ENCODE measurements at places on chromosomes 13 and 19.
A peak's percentile ranks its signal among the peaks of the same experiment; 100 is the strongest.

DNA sequence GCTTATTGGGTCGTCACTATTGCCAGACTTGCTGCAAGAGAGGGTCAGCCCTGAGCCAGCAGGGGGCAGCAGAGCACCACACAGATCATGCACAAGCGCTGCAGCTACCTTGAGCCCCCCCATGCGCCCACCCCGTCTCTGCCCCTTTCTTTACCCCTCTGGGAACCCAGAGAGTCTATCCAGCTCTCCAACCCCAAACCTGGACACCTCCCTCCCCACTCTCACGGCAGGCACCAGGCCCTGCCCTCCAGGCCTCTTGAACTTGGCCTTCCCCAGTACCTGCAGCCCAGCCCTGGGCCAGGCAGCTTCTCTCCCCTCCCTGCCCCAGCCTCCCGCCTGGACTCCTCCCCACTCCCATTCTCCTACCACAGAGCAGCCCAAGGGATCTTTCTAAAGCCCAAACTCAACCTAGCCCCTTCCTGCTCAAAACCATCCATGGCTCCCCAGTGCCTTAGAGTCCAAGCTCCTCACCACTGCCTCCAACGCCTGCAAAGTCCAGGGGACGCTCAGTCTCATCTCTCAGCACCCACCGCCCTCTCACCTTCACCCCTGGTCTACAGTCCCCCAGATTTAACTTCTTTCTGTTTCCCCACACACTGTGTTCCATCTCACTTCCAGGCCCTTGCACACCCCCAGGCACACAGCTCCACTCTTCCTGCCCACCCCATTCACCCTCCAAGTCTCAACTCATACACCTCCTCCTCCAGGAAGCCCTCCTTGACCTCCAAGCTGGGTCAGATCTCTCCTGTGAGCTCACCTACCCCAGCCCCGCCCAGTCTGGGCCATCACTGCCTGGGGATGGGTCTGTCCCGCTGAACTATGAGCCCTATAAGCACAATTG lies 9.4 kb upstream of the CEACAM16 start:
- DNase-seq, result peak; percentile 31

- no peak for DNase-seq
Observed at GRCh38 chr19:53606031-53606430, 25.8 kb upstream of the DPRX start.

DNA sequence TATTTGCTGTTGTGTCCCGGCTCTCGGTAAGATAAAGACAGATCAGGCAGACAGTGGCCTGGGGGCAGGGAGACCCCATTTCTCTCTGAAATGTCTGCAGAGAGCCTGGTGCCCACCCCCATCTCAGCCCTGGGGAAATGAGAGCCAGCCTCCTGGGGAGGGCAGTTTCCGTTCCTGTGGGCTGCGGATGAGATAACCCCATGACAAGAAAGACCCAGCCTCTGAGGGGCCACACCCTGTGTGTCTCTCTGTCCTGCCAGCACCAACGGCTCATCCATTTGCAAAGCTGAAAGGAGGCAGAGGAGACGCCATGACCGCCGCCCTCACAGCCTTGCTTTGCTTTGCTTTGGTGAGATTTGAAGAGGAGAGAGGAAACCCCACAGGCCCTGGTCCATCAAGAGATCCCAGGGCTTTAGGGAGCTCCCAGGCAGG lies 28.1 kb upstream of the KIR3DL3 start:
- DNase-seq, result no peak

- DNase-seq, result no peak
Observed at GRCh38 chr13:56189439-56189838, 951.3 kb upstream of the PRR20A start.

- DNase-seq, result peak; percentile 51
Observed at GRCh38 chr19:17784201-17785008, 10.5 kb upstream of the B3GNT3 start.

DNA sequence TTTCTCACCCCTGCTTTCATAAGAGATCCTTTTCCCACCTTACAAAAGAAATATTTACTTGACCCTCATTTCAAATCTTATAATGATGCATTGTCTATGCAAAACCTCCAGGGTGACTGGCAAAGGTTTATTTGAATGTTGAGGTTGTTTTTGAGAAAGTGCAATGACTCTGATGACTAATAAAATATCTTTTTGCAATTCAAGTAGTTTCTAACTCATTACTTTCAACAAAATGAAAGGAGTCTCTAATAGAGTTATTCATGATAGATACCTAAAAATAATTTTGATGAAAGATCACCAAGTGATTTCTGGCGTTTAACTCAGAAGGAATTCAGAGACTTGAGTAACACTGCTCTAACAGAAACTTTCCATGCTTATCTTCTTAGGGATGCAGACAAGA lies 144.2 kb downstream of the FOXO1 start:
- no peak for DNase-seq

- DNase-seq, result no peak
Observed at GRCh38 chr13:34040863-34041262, 222.9 kb downstream of the RFC3 start.

GRCh38 chr13:113811081-113811928 lies 52.3 kb downstream of the TMEM255B start:
- DNase-seq, result no peak

- DNase-seq, result peak; percentile 46
Observed at GRCh38 chr19:19531951-19532805, 3.5 kb downstream of the YJEFN3 start.

DNA sequence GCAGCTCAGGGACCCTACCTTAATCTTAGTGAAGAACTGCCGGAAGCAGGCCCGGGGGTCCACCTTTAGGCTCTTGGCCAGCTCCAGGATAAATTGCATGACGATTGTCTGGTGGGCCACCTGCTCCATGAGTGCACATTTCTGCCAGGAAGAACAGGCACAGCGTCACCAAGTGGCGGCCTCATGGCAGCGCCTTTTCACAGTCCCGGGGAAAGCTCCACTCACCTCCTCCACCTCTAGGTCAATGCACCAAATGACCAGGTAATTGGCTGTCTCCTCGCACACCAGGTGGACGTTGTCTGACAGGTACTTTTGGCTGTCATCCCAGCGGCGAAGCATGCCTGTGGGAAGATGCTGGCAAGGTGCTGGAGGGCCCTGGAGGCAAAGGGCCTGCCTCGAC lies 8.3 kb downstream of the CDC37 start:
- no peak for DNase-seq

GRCh38 chr13:80048030-80048429 lies 292.9 kb downstream of the SPRY2 start:
- DNase-seq, result no peak

GRCh38 chr13:112132619-112133018 lies 65.7 kb downstream of the SOX1 start:
- no peak for DNase-seq

GRCh38 chr19:30256496-30256850 lies 115.7 kb upstream of the ZNF536 start:
- DNase-seq, result no peak

DNA sequence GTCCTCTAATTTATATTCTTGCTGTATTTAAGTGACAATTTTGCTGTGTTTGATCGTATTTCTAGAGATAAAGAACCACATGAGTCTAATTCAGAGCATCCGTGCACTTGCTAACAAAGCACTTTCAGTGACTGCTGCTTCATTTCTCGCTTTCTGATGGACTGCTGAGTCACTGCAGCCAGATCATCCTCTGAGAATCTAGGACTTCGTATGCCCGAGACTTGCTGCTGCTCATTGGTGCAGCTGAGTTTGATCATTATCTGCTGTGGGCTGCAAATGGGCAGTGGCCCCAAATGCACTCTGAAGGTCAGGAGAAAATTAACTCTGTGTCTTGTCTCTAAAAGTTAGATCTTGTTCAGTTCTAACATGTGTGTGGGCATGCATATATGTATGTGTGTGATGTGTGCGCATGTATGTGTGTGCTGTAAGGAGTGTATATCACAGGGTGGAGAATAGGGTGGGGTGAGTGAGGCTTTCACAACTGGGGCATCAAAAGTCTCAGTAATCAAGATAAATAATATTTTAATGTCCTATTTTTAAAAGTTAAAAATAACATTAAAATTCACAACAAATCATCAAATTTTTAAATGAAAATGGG lies 342.6 kb downstream of the MTUS2 start:
- peak; percentile 5 for DNase-seq

DNA sequence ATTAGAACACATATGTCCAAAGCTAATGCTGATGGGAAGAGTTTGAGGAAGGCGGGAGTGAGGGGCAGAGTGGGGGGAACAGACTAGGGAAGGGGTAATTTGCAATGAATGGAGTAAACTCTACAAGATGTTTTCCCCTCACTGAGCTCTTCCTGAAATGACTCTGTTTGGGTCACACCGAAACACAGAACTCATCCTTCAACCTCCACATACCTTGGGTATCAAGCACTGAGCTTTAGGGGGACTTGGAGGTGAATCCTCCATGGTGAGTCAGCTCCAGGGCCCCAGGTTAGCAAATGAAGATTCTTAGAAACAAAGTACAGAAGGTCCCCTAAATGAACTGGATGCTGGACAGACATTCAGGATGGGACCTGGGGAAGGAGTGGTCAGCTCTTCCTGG lies 1.3 kb upstream of the SIGLEC10 start:
- DNase-seq, result no peak

DNA sequence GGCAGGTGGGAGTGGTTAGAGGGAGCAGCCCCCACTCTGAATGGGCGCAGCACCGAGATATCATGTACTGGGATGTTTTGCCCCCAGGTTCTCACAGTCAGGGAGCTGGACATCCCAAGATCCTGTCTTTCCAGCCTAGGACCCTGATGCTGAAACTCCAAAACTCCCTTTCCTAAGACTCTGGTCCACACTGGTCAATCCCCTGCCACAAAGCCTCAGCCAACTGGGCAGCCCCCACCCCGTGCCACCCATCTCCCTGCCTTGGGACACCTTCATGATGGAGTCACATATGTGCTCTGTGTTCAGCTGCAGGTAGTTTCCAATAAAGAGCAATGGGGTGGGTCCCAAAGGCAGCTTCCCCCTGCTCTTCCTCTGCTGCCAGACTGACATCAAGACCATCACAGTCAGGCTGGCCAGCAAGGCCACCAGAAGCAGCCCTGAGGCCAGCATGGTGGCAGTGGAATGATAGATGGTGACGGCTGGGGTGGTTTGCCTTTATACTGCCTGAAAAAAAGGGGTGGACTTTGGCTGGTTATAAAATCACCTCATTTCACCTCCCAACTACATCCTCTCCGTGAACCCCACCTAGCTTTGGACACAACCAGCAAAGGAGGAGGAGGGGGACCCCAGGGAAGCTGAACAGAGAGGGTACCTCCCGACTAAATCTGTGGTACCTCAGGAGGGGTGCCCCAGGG lies 36.3 kb downstream of the CYP2B6 start:
- DNase-seq, result no peak

DNA sequence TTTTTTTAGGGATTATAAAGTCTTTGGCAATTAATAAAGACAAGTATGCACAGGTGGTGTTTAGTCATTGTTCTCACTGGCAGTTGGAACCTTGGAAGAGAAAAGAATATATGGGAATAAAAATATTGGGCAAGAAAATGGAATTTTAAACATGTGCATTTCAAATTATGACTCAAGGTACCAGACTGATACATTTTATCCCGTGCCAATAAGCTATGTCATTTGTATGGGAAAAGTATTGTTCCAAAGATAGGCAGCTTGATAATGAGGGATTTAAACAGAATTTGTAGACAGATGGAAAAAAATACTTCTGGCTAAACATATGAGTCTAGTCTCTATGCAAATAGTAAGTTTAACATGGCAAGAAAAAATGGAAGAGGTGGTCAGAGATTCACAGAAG lies 169.5 kb upstream of the UFM1 start:
- no peak for DNase-seq

DNA sequence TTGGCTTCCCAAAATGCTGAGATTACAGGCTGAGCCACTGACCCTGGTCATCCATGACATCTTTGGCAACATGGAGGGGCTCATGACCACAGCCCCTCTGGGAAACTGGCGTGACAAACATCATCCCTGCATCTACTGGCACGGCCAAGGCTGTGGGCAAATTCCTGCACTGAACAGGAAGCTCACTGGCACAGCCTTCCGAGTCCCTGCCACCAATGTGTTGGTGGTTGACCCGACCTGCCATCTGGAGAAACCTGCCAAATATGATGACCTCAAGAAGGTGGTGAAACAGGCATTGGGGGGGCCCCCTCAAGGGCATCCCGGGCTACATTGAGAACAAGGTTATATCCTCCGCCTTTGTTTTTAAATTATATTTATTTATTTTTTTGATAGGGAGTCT lies 8.9 kb upstream of the ACP5 start:
- DNase-seq, result no peak

DNA sequence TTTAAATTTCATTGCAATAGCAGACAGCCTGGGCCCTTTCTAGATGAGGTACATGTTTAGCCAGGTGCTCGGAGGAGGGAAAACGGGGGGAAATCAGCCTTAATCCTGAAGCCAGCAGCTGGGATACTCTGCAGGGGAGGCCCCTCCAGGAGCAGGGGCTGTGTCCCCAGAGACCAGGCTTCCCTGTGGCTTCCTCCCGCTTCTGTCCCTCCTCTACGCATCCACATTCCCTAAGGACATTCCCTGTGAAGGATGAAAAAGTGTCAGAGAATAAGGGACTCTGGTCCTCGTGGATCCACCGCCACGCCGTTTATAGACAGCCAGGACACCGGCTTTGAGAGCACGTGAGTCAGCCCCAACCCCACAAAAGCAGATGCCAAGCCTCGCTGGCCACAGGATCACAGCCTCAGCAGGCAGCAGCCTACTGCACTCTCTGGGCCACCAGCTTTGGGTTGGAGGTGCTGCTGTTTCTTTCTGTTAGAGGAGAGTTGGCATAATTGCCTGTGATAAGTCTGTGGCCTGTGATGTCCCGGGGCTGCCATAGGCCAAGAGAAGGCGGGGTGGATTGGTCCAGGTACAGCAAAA lies 36.7 kb upstream of the RANBP3 start:
- DNase-seq, result no peak

DNA sequence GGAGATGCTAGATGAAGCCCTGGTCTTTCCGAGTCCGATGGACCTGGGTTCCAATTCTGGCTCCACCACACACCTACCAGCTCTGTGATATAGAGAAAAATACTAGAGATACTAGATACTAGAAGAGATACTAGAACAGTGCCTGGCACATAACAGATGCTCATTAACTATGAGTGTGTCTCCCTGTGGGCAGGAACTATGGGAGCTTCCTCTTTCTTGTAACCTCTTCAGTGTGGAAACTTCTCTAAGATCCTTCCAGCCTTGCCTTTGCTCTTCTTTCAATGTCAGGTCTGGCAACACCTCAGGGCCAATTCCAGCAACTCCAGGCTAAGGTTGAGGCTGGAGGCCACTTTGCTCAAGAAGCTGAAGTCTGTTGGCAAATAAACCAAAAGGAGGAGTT lies 143.9 kb downstream of the KATNAL1 start:
- DNase-seq, result no peak

GRCh38 chr13:78193846-78194245 lies 275.2 kb upstream of the EDNRB start:
- no peak for DNase-seq

DNA sequence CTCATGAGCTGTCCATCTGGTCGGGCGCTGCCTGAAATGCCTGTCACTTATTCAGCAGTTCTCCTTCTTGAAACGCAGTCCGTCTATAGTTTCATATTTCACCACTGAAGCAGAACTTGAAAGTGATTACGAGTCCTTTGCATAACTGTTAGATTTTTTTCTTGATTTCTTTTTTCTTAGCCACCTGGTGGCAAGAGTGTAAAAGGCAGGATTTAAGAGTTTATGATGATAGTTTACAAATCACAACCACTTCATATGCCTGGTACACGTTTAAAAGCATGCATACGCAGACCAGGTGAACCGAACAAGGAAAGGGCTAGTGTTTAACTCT lies 45.8 kb downstream of the GGACT start:
- DNase-seq, result no peak

- DNase-seq, result no peak
Observed at GRCh38 chr13:42064259-42064658, 15.8 kb downstream of the DGKH start.

All from globus pallidus (tissue), 1 donor.